ENCODE measurements at places on chromosomes 5 and 9.

GRCh38 chr9:80509358-80509757, 937.6 kb downstream of the TLE4 start:
- no peak for DNase-seq

DNA sequence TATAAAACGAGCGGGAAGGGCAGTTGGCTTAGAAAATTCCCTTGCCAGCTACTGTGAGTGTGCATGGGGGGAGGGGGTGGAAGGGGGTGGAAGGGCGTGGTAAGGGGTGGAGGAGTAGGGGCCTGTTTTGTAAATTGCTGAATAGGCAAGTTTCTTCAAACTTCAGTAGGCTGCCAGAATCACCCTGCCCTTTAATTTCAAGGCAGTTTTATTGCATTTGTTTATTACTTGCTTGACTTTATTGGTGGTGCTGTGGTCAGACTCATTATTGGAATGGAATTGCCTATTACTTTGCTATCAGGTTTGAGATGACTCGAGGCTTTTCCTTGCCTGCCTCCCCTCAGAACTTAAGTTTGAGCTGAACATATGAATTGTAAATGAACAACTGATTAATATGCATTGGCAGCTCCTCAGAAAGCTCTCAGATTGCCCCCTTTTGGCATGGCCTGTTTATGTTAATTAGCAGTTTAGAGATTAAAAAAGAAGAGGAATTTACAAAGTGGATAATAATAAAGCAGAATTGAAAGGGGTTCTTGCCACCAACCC, 76.0 kb downstream of the SEMA6A start:
- no peak for DNase-seq

DNA sequence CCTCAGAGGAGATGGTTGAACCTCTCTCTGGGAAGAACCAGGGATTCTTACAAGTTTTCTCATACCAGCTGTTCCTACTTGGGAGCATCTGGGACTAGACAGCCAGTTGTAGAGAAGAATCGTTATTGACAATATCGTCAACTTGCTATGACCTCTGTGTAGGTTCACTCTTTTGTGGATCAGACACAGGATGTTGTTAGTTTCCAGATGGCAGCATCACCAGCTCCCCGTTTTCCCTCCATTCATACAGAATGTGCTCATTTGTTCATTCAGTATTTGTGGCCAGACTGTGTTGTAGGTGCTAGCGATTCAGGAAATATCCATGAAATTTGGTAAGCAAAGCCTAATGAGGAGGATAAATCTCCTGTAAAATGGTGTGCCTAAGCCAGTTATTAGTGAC, 3.7 kb downstream of the PDE8B start:
- DNase-seq, result no peak

- DNase-seq, result no peak
Observed at GRCh38 chr9:113151696-113152630, 1.2 kb downstream of the SLC31A2 start.

- no peak for DNase-seq
Observed at GRCh38 chr9:72305102-72305546, 59.9 kb downstream of the ZFAND5 start.

DNA sequence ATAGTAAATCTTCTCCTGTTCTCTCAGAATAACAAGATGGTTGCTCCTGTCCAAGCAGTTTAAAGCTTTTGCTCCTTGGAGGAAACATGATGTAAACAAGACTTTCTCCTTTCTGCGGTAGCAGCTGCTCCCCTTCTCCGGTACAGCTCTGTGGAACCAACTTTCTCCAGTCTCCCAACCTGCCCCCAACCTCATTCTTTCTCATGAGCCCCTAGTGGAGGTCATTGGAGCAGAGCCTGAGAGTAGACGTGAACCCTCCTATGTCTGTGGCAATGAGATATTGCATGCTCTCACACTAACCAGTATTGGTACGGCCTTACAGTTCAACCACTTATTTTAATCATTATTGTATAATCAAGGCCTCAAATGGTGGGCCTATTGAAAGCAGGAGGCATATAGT, 483.8 kb upstream of the CDH10 start:
- no peak for DNase-seq

GRCh38 chr5:142277796-142278195, 47.0 kb downstream of the SPRY4 start:
- DNase-seq, result no peak

- no peak for DNase-seq
Observed at GRCh38 chr5:102794047-102794446, 38.9 kb downstream of the PAM start.

- no peak for DNase-seq
Observed at GRCh38 chr9:123168586-123168985, 99.8 kb downstream of the STRBP start.

DNA sequence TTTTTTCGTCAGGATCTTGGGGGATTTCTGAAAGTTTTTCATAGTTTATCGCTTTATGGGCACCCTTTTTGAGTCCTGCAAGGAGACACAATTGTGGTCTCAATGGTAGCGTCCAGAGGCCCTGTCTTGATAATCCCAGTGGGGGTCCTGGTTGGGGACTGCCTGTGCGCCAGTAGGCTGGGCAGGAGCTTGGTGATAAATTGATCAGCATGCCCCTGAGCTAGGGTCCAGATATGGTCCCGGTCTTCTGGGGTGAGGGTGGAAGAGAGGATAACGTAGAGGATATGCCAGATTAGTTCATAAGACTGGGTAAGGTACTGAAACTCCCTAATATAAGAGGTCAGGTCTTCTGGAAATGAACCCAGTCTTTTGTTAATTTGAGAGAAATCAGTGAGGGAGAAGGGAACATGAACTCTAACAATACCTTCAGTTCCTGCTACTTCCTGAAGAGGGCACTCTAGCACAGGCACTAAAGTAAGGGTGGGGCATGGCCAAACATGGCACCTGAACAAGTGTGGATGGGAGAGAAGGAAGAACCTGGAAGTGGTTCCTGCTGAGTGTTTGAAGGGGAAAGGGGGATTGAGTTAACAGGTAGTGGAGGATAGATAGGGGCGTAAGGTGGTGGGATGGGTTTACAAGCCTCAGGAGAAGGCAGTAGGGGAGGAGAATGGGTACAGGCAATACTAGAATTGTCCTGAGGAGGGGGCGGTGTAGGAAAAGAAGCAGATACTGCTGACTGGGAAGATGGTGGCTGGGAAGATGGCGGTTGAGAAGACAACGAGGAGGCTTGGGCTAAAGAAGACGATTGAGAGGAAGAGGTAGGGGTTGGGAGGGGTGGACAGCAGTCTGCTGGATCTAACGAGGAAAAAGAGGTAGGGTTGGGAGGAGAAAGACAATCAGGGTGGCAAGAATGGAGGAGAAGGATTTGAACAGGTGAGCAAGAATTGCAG, 33.8 kb upstream of the ANXA2R start:
- no peak for DNase-seq

DNA sequence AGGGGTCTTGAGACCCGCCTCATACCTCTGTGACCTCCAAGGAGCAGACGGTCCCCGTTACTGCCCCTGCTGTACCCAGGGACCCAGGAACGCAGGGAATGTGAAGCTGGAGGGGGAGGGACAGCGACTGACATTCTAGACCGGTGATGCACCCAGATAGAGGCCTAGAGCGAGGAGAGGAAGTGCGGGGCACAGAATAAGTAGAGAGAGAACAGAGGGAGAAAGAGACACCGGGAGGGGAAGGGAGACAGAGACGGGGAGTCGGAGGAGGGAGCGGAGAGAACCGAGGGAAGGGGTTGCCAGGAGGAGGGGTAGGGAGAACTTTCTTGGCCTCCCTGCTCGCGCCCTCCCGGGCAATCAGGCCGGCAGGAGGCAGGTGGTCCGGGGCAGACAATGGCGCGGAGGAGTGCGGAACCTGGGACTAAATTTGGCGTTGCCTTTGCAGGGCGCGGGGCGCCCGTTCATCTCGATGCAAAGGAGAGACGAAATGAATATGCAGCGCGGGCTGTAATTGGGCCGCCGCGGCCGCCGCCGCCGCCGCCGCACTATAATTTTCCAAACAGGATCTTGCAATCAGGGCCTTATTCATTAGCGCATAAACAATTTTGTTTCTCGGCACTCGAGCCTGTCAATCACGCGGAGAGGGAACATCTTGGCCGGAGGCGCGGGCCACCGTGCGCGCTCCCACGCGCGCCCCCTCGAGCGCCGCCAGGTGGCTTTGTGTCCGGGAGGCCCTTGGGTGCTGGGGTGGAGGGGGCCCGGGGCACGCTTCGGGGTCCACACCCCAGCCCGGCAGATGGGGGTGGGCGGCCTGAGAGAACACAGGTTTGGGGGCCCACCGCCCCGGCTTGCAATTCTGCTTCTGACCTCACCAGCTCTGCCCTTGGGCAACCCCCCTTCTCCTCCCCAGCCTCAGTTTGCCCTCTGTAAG, 33.0 kb downstream of the NDUFA8 start:
- peak; percentile 8 for DNase-seq

DNA sequence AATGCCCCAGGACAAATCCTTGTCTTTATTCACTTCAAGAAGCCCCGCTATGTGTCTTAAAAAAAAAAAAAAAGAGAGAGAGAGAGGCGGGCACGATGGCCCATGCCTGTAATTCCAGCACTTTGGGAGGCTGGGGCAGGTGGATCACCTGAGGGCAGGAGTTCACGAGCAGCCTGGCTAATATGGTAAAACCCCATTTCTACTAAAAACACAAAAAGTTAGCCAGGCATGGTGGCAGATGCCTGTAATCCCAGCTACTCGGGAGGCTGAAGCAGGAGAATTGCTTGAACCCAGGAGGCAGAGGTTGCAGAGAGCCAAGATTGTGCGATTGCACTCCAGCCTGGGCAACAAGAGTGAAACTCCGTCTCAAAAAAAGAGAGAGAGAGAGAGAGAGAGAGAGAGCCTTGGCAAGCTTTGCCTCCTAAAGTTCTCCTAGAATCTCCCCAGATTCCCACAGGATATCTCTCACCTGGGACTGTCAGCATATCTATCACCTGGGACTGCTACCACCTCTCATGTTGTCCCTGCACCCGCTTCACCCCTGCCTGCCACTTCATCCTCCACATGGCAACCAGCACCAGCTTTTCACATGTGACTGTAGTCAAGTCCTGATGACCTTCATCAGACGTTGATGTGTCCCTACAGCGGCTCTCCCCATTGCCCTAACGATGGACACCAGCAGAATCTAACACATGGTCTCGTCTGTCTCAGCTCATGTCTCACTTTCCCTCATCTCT, 5.8 kb downstream of the ITK start:
- DNase-seq, result no peak

GRCh38 chr9:129500161-129500862, 120.6 kb downstream of the C9orf50 start:
- no peak for DNase-seq

GRCh38 chr5:95808686-95809413, 13.7 kb downstream of the GLRX start:
- no peak for DNase-seq

DNA sequence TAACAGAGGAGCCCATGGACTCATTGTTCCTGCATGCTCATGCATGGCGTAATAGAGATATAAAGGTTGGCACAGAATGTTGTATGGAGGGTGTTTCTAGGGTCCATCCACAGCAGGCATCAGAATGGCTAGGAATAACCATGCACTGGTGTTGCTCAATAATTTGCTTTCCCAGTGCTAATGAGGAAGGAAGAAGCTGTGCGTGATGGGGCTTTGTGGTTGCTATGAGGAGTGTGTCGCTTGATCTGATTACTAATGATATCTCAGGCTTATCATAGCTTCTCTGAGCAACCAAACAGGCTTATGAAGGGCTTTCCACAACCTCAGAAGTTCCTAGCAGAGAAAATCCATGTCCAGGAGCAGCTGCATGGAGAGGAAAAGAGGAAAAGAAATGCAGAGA, 151.3 kb upstream of the TRPC7 start:
- DNase-seq, result no peak

DNA sequence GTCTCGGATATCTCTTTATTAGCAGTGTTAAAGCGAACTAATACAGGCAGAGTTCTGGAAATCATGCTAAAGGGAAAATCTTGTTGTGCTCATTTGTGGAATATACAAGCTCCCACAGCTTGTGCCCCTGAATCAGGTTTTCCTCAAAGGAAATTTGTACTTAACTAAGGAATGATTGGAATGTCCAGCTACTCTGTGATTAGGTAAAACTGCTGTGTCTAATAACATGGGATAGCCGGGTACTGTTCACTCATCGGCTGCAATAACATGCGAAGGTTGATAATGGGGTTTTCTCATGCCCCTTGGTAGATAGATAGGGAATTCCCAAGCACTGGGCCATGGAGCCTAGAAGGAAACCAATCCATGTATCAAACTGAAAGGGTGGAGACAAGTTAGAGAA, 306.7 kb downstream of the NR2F1-AS1 start:
- DNase-seq, result no peak

Data from fibroblast of skin of left biceps (primary cell).